ENCODE measurements at places on chromosomes 1 and 21.

- no peak for DNase-seq
These were observed 49.3 kb upstream of the AJAP1 start for GRCh38 chr1:4605158-4605557.

DNA sequence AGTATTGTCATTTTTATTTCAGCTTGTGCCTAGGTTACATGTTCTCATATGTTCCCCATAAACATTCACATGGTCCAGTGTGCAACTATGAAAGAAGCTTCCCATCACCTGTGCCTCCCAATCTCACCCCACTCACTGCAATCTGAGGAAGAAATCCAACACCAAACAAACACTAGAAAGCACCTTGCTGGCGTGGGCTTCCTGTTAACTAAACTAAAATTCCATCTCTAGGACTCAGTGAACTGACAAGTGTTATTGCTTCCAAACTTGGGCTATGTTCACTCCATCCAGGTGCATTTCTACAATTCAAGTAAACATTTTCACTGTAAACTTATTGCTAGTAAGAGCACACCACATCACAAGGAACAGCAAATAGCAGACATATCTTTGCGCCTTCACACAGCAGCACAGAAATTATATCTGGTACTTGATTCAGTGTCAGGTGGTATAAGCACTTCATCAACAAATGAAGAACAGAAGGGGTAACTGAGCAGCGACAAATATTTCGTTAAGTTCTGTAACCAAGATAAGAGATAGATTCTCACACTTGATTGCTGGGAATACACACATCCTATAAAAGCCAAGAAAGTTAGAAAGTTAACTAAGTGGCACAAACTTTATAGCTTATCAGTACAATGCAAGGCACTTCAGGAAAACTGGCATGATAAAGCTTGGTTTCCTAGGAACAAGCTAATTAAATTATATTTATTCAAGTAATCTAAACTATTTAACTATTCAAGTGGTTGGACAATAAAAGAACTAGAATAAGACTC lies 8.9 kb upstream of the KCNJ15 start:
- no peak for DNase-seq

- no peak for DNase-seq
These were observed 78.9 kb downstream of the DSCAM start for GRCh38 chr21:40768056-40768455.

- peak; percentile 94 for DNase-seq
These were observed 37.9 kb upstream of the MGST3 start for GRCh38 chr1:165592945-165593823.

DNA sequence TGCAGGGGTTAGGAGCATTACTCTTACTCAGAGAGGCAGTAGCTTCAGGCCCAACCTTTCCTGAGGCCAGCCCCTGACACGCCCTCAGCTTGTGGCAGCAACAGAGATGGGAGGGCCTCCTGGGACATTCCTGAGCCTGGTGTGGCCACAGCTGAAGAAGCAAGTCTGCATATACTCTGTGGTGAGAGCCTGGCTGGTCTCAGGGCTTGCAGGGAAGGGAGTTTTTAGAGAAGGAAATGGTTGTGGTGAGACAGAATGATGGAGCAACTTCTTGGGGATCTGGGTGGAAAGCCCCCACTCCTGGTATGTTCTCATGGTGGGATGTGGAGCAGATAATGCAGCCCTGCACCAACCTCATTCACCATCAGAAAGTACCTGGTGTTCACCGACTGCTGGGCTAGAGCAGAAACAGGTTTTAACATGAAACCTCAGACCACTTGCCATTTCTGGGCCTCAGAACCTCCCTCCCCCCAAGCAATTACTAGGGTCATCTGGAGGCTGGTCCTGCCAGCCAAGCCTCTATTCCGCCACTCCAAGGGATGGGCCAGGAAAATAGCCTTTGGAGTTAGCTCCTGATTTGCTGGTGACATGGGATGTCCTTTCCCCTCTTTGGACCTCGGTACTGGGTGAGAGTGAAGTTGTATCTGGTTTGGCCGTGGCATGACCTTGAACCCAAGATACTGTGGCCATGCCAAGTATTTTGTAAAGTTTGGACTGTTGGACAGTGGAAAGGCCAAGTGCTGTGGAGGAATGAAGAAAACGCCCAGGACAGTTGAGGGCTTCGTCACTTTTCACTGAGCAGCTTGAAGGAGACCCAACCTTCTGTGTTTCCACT lies 28.1 kb upstream of the RNF19B start:
- peak; percentile 84 for DNase-seq

DNA sequence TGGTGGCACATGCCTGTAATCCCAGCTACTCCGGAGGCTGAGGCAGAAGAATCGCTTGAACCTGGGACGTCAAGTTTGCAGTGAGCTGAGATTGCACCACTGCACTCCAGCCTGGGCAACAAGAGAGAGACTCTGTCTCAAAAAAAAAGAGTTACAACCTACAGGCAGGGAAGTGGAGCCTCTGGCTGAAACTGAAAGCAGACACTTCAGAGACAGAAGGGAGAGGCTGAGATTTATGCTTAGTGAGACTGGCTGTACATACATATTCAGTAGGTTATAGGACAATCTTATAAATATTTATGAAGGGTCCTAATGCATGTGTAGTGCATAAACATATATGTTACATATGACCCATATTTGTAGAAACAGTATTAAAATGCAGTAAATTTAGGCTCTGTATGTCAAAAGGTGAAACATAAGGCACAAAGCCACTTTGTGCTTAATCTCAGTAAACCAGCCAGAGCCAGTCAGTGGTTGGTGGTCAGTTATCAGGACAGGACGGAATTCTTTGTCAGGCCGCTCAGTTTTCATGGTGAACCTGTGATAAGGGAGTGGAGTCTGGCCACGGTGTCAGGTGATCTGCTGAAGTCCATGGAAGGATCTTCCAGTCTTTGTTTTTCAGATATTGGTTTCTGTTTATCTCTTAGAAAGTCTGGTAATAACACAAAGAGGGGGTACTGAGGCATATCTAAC lies 13.7 kb downstream of the RHEX start:
- DNase-seq: no peak

DNA sequence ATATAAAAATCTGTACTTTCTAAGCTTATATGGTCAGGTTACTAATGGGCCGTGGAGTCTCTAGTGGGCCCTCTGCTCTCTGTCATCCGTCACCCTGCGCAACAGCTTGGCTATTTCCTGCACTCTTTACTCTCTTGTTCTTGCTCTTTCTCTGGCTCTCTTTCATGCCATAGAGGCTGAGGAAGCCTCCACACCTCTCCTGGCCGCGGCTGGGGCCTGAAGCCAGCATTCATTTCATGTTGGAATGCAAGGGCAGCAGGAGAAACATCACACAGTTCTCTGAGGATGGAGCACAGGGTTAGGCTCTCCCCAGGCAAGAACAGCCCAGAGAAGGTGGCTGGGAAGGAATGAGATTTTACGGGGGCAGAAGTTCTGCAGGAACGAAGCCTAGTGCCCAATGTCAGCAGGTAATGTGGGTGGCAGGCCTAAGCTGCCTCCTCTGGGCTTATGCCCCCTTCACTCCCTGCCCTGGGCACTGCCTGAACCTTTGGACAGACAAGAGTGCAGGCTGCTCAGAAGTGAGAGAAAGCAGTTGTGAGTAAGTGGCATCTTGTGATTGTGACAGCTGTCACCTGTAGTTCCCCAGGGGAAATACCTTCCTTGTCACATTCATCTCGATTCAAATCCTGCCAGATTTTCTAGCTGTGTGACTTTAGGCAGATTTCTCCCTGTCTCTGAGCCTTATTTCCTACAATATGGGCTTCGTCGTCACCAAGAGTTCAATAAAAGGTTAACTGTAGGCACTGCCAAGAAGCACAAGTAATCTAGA lies 3.6 kb upstream of the FHAD1 start:
- peak; percentile 48 for DNase-seq

GRCh38 chr1:74637296-74637695 lies 36.3 kb downstream of the ERICH3 start:
- DNase-seq: no peak

DNA sequence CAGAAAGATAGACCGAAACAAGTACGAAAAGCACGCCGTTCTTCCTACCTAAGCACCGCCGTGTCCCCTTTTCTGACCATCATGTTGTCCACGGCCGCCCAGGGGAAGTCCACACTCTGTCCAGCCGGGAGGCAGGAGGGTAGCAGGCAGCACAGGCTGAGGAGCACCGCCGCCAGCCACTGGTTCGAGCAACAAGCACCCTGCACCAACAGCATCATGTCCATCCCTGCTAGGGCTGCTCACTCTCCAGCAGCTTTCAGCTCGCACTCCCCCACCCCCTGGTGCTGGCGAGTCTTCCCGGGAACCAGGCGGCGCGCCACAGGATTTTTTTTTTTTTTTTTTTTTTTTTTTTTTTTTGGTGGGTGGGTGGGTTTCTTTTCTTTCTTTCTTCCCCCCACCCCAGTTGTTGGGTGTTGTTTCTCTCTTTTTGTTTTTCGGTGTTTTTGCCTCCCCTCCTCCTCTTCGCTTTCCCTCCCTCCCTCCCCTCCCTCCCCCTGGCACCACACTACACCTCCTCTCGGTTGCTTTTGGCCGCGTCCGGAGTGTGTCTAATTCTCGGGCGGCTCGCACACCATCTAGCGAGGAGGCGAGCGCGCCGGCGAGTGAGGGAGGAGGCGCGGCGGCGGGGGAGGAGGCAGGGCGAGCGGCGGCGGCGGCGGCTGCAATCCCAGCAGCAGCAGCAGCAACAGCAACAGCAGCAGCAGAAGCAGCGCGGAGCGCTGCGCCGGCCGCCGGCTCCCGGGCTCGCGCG lies at the start of gene NEGR1:
Gene NEGR1, minus strand, starts transcription at position 269 of the 751 bp plus-strand sequence.
- DNase-seq: peak; percentile 94

GRCh38 chr1:218408942-218409341 lies 63.8 kb downstream of the TGFB2 start:
- DNase-seq: no peak

DNA sequence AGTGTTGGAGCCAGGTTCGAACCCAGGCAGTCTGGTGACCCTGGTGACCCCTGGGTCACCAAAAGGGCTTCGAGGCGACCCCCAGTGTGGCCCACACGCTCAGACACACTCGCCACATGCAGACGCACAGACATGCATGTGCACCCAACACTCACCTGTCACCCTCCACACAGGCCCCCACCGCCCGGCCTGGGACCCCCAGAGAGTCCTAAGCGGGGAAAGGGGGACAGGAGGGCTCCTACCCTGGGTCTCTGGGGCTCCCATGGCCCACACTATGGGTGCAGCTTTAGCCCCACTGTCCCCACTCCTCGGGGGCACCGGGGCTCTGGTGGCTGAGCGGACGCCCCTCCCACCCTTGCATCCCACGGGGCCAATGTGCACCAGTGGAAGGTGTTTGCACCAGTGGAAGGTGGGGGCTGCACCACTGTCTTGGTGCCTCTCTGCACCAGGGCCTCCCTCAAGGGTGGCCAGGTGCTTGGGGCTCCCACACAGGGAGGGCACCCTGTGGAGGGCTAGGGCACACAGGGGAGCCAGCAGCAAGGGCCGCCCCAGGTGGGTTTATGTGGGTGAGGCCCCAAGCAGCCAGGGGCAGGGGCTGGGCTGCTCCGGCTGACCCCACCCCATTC lies 9.9 kb downstream of the CHD5 start:
- no peak for DNase-seq

DNA sequence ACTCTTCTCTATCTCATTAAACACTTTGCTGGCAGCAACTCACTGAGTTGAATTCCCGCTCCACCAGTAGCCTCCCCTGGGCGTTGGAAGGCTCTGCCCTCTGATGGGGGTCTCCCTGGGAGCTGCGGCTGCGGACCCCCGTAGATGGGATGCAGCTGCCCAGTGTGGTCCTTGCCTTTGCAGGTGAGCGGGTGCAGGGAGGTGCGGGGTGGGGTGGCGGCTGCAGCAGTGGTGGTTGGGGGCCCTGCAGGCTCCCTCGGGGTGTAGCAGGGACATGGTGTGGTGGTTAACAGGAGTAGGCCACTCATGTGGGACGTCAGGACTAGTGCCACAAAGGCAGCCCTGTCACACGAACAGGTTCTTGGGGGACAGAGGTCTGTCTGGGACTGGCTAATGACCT lies 42.0 kb downstream of the GALNT2 start:
- no peak for DNase-seq
